ENCODE measurements at places on chromosomes 5 and 9.
A peak's percentile ranks its signal among the peaks of the same experiment; 100 is the strongest.

GRCh38 chr9:79559495-79560181 lies 12.1 kb upstream of the TLE4 start:
- DNase-seq = no peak

- DNase-seq = no peak
Measured at GRCh38 chr9:135023088-135023785, 64.2 kb upstream of the OLFM1 start.

GRCh38 chr9:135123773-135124134 lies 36.3 kb downstream of the OLFM1 start:
- DNase-seq = no peak

GRCh38 chr5:96933764-96934707 lies 1.8 kb upstream of the LNPEP start:
- DNase-seq = peak; percentile 72

DNA sequence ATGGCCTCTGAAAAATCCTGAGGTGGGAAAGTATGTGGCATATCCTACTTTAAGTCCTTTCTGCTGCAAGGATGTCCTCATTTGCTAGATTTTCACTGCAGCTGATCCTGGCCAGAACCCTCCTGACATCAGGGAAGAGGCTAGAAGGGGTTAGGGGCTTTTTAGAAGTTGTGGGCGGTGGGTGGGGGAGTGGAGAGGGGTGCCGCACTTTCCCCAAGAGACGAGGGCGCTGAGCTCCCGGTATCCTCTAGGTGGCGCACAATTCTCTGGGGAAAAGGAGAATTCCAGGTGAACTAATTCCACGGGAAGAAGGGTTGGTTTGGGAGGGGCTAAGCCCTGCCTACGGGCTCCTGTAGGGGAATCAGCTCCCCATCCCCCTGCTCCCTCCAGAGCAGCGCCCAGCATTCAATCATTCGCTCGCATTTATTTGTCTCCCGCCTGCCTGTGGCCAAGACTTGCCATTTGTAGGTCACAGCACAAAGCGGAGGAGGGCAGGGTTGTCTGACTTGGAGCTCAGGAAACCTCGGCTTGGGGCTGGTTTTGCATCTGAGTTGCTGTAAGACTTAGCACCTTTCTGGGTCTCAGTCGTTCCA lies 42.9 kb upstream of the HAND1 start:
- DNase-seq = peak; percentile 40

GRCh38 chr9:77783518-77783917 lies 135.4 kb upstream of the GNA14 start:
- peak; percentile 42 for DNase-seq

GRCh38 chr5:173542964-173543363 lies 73.5 kb downstream of the BOD1 start:
- no peak for DNase-seq

- no peak for DNase-seq
Measured at GRCh38 chr5:179218943-179219330, 126.3 kb downstream of the ADAMTS2 start.

- DNase-seq = no peak
Measured at GRCh38 chr5:143206196-143207053, 197.1 kb downstream of the NR3C1 start.

- DNase-seq = no peak
Measured at GRCh38 chr5:75046366-75047142, 5.8 kb downstream of the GCNT4 start.

DNA sequence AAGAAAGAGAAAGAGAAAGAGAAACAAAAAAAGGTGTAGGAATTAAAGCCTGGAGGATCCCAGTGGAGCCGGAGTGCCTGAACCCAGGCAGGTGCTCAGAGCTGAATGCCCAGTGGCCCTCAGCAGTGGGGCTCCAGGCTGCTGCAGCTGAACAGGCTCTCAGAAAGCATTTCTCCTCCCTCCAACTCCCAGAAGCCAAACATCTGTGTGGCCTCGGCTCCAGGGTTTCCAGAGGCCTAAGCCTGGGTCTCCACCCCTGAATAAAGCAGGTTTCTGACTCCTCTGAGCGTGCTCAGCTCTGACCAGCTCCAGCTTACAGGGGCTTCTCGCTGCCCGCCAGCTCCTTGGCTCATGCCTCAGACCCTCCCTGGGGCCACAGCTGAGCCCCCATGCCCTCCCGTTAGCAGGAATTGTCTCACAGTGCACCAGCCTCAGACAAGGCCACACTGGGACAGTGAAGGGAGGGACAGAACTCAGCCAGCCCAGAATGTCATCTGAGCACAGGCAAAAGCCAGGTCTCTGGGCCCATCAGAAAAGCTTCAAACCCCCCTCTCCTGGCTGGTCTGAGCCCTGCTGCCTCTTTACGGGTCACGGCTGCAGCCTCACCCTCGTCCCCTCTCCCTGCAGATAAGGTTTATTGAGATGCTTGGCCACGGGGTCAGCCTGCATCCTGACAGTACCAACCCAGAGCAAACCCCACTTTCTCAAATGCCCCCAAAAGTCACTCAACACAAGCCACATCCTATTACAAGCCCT lies 114.4 kb upstream of the PPP1R26 start:
- no peak for DNase-seq

- no peak for DNase-seq
Measured at GRCh38 chr5:76927961-76928360, 24.9 kb upstream of the CRHBP start.

DNA sequence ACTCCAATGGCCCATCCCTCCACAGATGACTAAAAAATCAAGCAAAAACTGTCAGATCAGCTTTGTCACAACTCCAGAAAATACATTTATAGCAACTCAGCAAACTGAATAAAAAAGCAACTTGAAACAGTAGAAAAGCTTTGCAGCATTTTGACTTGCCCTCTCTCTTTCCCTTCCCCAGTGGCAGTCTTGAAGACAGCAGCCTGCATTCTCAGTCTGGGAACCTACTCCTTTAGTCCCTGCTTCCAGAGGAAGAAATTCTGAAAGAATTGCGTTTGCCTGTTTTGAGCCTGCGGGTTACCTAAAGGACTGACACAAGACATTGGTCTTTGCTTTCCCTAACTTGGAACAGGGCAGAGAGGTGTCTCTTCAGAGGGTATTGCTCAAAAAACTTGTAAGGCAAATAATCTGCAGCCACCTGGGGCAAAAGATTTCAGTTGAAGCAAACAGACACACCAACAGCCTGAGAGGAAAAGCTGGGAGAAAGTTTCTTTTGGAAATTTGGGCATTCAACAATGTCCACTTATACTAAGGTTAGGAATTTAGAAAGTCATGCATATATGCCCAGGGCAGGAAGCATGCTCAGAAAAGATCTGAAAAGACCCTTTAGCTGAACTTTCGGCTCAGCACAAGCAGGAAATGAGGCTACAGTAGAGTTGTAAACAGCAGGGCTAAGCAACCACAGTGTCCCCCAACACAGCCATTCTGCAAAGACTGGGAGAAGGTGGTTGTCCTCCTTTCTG lies 15.2 kb upstream of the SLC35D2 start:
- no peak for DNase-seq

DNA sequence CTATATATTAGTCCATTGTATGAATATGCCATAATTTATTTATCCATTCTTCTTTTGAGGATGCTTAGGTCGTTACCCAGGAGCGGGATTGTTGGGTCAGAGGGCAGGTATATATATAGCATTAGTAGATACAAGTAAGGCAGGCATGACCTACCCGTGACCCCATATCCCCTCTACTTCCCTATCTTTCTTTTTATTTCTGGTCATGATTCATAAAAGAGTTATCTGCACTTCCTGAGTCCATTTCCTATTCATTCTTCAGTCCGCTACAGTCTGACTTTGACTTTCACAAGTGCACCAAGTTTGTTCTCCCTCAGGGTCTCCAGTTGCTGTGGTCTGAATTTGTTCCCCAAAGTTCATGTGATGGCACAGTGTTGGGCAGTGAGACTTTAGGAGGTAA lies 6.9 kb downstream of the RHOBTB3 start:
- DNase-seq = peak; percentile 41

DNA sequence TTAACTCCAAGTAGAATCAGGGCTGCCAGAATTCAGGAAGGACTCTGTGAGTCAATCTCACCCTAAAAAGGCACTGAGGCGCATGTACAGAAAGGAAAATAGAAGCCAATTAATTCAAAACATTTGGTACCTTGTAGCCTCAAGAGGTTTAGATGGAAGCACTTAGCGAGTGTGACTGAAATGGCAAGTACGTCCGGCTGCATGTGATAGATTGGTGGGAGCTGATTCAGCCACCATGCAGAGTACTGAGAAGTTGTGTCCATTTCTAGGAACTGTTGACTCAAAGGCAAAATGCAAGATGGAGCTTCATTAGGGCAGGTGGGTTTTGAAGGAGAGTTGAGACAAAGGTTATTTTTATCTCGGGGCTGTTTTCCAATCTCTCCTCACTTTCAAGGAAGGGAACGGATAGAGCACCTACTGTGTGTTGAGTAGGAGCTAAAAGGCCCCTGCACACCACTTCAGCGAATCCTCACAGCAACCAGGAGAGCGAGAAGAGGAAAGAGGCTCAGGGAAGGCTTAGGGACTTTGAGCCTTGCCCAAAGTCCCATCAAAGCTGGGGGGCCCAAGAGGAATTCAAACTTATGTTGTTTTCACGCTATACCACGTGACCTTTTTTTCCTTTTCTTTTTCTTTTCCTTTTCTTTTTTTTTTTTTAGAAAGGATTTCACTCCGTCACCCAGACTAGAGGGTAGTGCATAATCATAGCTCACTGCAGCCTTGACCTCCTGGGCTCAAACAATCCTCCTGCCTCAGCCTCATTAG lies 34.6 kb upstream of the CPEB4 start:
- DNase-seq = no peak

GRCh38 chr5:74833537-74834266 lies 32.5 kb downstream of the FAM169A start:
- no peak for DNase-seq

- DNase-seq = no peak
Measured at GRCh38 chr9:127119320-127119709, 3.1 kb downstream of the ANGPTL2 start.

DNA sequence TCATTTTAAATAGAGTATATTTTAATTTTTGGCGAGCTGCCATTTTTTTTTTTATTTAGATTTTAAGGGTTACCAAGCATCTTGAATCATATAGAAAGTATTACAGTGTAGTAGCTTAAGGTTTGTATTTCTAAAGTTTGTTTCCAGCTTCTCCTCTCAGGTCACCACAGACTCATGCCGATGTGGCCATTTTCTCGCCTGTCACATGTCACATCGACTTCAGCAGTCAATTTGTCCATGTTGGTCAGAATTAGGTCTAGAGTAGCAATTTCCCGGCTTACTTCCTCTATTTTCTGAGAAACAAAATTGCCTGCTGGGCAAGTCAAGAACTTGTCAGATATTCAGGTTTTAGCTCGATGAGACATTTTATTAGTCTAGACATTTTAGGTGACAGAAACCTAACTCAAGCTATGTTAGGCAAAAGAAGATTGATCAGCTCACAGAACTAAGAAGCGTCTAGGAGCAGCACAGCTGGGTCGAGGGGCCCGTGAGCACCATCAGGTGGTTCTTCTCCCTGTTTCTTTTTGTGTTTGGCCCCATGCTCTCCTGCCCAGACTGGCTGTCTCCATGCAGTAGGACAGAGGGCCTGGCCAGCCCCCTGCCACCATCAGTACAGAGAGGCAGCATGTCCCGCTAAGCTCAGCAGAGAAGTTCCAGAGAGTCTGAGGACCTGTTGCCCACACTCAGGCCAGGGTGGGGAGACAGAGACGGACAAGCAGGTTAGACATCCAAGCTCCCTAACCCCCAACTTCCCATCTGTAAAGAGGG lies 48.4 kb upstream of the AFAP1L1 start:
- DNase-seq = peak; percentile 83

DNA sequence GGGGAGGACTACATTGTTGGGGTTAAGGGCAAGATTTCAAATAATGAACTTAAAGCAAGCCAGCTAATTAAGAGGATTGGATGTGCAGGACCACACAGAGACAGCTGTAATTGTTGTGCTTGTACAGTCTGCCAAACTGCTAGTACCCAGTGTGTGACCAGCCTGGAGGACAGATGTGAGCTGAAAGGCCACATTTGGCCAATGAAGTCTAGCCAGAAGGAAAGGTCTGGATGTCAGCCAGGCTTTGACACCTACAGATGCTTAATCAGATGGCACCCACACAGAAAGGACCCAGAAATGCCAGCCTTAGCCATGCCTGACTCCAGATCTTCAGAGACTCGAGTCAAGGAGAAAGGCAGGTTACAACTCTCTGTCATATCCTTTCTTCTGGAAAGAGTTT lies 491.1 kb downstream of the KIF4B start:
- no peak for DNase-seq

DNA sequence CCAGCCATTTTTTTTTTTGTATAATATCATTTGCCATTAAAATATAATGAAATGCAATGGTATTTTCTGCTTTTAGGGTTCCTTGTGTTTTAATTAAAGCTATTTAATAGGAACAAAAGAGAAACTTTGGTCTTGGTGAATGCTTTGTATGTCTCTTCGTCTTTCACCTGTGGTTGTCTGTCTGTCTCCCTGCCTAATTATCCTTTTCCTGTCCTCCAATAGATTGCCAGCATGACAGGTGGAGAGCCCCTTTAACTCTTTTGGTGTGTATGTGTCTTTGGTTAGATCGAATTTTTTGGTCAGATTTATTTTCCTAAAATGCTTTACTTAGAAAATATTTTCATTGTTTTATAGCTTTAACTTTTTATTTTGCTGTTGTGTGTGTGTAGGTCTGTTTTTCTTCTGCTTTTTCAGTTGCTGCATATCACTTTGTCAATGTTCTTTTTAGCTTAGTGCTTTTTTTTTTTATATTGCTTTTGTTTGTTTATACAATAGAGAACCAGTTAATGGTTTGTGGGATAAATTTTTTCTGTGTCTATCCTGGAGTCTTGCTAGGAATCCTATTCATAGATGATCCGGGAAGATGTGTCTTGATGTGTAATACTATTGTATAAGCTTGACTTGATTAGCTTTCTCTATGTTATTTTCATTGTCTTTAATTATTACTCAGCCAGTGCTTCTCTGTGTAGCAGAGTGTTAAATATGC lies 8.6 kb downstream of the CHMP5 start:
- DNase-seq = no peak

DNA sequence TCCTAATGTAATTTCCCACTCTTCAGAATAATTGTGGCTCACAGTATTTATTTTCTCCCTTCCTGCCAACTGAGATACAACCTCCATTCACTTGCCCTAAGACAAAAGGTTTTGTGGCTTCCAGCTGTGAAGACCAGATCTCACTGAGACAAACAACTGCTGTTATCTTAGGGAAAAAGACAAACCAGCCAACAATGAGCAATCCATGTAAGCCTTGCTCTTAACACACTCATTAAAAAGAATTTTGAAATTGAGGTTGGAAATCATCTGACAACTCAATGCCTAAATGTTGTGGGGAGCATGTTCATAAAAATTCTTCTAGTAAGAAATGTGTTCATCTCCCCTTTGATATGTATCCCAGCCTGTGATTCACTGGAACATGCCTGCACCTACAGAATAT lies 132.9 kb downstream of the ADAMTSL1 start:
- no peak for DNase-seq

DNA sequence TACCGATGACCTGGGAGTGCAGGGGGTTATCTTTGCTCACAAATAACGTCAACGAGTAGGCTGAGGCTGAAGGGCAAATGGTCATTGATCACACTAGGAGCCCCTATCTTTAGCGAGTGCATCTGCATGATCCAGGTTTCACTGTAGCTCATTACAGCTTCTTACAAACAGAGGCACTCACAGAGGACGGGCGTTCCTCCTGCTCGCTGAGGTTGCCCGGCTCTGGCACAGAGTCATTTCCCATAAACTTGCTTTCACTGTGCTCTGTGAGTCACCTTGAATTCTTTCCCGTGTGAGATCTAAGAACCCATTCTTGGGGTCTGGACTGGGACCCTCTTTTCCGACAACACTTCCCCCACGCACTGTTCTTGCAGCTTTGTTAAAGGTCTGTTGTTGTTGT lies 1.9 kb upstream of the PAEP start:
- DNase-seq = no peak
